Mesothelial cell of epicardium (in vitro differentiated cells): ENCODE measurements at places on chromosomes 6 and 20. TPM values are rescaled to one million over a fixed set of nuclear protein-coding genes. Genes with fewer than 3 reads are reported as not detected.
A peak's percentile ranks its signal among the peaks of the same experiment; 100 is the strongest.

Gene SCRT2
- not detected in 3 replicates for total RNA-seq

Gene PTGIS
- total RNA-seq, result 113 to 118 TPM (median 117 TPM) in 3 replicates

Gene POPDC3
- total RNA-seq, result 10.1 to 11.1 TPM (median 10.4 TPM) in 3 replicates

Gene ASIP
- total RNA-seq, result not detected in 3 replicates

DNA sequence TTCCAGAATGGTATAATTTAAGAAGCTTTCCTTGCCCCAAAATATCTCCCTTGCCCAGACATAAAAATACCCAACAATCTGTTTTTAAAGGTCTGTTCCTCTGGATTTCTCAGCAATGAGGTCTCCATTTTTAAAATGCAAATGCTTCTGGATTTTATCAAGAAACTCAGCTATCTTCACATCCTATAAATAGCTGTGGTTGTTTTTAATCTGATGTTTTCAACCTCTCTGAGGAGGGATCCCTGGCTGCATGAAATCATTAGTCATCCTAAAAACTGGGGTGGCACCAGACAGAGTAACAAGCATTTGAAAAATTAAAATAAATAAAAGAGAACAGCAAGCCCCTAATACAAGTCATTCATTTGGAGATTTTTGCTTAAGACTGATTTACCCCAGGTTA, 168.5 kb upstream of the ID4 start:
- no peaks in the 10 kb centered on the region for H3K27me3 ChIP-seq
- peak overlapping the region; percentile 71 for H3K27ac ChIP-seq
- H3K4me3 ChIP-seq, result no peak overlapping the region
- DNase-seq, result no peak

GRCh38 chr20:33065785-33066184, 12.1 kb downstream of the BPIFB3 start:
- H3K4me3 ChIP-seq, result no peak overlapping the region
- H3K27me3 ChIP-seq, result peaks cover 10% of the 10 kb centered on the region
- H3K36me3 ChIP-seq, result no peaks in the 10 kb centered on the region
- H3K27ac ChIP-seq, result no peak overlapping the region

- H3K4me1 ChIP-seq, result no peaks in the 10 kb centered on the region
- no peak for DNase-seq
- peaks cover 33% of the 10 kb centered on the region for H3K36me3 ChIP-seq
- no peak overlapping the region for H3K4me3 ChIP-seq
- H3K27me3 ChIP-seq, result no peaks in the 10 kb centered on the region
These were observed 17.9 kb downstream of the MAVS start for GRCh38 chr20:3864518-3864917.

- no peak overlapping the region for H3K4me3 ChIP-seq
- no peaks in the 10 kb centered on the region for H3K4me1 ChIP-seq
- DNase-seq, result no peak
- peaks cover 10% of the 10 kb centered on the region for H3K27me3 ChIP-seq
- no peak overlapping the region for H3K27ac ChIP-seq
These were observed 237.6 kb upstream of the CDH4 start for GRCh38 chr20:61014491-61014890.

DNA sequence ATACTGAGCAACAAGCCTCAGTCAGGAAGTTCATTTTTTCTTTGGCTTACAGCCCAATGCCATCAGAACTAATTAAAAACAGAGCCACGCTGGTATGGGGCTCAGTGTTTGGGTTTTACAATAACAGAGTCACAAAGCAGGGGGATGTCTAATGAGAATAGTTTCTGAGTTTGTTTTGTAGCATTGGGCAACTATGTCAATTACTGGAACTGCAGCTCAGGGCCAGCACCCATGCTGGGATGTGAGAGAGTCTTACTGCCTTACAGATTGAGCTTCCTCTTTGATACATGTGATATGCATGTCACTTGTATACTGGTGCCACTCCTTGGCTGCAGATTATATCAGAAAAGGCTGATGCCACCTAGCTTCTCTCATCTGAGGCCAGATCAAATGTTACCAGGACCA, 117.6 kb downstream of the TFAP2B start:
- DNase-seq, result no peak
- H3K27me3 ChIP-seq, result no peaks in the 10 kb centered on the region
- no peak overlapping the region for H3K4me3 ChIP-seq
- peak overlapping the region; percentile 60 for H3K27ac ChIP-seq
- H3K4me1 ChIP-seq, result peaks cover 19% of the 10 kb centered on the region
- no peaks in the 10 kb centered on the region for H3K36me3 ChIP-seq

- peak; percentile 64 for DNase-seq
- H3K4me3 ChIP-seq, result peak overlapping the region; percentile 16
- H3K27ac ChIP-seq, result peak overlapping the region; percentile 95
- no peaks in the 10 kb centered on the region for H3K27me3 ChIP-seq
- H3K4me1 ChIP-seq, result peaks cover 49% of the 10 kb centered on the region
- peaks cover 15% of the 10 kb centered on the region for H3K36me3 ChIP-seq
These were observed 32.4 kb downstream of the TRAF3IP2 start for GRCh38 chr6:111573131-111573883.
